NCI-H226 (cell line): ENCODE measurements at places on chromosomes 2 and 18.

- DNase-seq, result no peak
These were observed 286.5 kb downstream of the CPS1 start for GRCh38 chr2:210842896-210843295.

DNA sequence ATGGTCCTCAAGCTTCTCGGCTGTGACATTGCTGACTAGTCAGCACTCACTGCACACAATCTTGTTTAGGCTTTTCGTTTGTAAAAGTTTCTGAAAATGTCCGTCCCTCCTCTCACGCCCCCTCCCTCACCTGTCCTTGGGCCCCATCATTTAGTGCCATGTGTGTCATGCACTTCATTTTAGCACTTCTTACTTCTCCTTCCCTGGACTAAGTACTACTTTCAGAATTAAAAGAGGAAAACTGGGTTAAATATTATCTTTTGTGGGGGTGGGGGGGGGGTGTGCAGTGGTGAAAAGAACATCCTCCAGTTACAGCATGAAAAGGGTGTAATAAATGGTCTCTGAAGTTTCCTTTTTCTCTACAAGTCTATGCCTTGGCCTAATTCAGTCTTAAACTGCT is 182.0 kb upstream of the SP5 start:
- DNase-seq, result no peak

DNA sequence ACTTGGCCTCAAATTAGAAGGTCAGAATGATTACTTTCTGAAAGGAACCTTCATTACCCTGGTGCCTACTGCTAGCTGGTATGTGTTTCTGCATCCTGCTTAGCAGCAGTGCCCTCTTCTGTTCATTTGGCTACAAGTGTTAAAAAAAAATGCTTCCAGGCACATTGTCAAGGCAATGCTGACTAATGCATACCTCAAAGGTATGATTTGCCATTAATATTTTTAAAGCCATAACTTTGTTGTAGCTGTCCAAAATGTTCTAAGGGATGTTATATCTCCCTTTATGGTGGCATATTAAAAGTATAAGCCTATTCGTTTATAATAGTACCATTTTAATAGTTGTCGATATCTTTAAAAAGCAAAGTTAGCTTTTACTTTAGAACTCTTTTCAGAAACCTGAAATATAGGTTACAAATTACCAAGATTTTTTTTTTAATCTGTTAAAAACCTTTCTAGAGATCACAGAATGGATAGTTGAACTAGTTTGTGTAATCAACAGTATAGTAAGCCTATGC is 52.0 kb upstream of the FAM171B start:
- peak; percentile 64 for DNase-seq

- peak; percentile 74 for DNase-seq
These were observed 536.9 kb downstream of the TMX3 start for GRCh38 chr18:68177807-68178702.

DNA sequence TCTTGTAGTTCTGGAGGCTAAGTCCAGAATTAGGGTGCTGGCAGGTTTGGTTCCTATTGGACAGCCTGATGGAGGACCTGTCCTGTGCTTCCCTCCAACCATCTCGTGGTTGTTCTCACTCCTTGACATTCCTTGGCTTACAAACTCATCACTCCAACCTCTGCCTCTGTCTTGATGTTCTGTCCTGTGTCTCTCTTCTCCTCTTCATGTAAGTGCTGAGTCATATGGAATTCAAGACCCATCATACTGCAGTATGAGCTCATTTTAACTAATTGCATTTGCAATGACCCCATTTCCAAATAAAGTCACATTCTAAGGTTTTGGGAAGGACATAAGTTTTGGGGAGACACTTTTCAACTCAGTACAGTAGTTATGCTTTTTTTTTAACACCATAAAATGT is 374.7 kb downstream of the TRIB2 start:
- no peak for DNase-seq

GRCh38 chr2:142946941-142947340 is 69.5 kb downstream of the KYNU start:
- DNase-seq, result no peak

DNA sequence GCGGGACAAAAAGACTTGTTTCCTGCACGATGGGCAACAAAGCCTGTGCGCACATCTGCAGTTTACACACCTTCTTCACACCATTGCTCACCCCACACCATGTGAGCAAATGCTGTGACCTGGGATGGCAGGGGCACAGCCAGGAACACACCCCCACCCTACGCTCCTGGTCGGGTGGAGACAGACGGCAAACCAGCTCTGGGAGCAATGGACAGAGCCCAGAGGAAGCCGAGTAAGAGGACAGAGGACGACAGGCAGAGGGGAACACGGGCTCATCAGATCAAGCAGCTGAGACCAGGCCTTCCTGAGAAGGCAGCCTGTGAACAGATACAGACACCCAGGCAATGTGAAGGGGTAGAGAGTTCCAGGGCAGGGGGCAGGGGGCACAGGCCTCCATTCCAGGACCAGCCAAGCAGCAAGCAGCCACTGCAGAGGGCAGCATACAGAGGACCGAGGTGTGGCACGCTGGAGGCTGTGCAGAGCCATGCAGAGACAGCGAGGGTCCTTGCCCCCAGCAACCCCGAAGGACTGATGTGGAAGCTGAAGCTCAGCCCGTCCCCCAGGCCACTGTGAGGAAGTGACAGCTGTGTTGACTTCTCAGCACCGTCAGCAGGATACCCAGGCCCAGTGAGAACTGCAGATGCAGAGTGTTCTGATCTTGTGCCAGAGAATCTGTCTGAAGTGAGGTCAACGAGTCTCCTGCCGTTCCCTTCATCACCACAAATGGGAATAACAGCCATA is 46.2 kb downstream of the PARD6G start:
- DNase-seq, result no peak

GRCh38 chr2:106109675-106110424 is 84.3 kb downstream of the UXS1 start:
- DNase-seq, result no peak

DNA sequence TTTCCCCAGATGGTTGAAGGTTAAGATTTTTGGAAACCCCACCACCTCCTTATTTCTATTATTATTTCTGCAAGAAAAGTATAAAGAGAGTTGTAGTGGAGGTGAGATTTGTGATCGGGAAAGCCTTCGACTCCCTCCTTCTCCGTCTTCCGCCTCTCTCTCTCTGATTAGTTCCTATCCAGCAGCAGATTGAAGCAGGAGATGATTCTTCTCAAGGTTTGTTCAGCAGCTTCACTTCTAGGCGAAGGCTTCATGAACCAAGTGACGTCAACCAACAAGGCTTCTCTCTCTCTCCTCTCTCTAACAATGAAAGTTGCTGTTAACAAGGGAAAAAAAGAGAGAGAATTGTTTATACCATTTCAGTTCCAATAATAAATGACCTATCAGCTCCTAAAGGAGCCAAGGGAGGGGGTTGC is at the start of gene BAZ2B:
BAZ2B (minus strand) TSS at position 263 of the 416 bp plus-strand sequence. CDS start 137,829 bp downstream, outside the sequence.
- DNase-seq, result peak; percentile 59

DNA sequence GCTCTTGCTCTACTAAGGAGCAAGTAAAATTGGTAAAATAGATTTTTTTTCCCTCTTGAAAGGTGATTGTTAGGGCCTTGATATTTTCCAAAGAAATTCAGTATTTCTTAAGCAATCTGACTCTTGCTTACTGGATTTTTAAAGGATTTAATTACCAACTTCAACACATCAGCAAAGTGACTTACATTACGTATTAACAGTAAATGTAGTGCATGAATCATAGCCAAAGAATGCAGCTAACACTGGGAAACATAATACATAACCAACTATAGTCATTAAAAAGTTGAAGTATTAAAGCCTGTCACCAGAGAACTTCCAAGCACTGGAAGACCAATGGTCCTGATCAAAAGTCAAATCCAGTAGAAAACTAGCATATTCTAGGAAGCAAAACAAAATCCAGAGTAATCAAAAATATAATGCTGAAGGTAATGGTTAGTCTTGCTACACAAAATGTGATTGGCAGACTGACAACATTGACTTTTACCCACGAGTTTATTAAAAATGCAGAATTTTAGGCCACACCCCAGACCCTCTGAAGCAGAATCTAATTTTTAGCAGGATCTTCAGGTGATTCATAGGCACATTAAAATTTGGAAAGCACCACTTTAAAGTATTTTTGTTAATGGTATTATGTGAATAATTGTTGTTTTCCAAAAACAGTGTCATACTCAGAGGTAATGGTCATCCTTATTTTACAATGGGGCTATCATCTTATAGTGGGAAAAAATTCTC is 31.8 kb upstream of the CAVIN2 start:
- peak; percentile 57 for DNase-seq

DNA sequence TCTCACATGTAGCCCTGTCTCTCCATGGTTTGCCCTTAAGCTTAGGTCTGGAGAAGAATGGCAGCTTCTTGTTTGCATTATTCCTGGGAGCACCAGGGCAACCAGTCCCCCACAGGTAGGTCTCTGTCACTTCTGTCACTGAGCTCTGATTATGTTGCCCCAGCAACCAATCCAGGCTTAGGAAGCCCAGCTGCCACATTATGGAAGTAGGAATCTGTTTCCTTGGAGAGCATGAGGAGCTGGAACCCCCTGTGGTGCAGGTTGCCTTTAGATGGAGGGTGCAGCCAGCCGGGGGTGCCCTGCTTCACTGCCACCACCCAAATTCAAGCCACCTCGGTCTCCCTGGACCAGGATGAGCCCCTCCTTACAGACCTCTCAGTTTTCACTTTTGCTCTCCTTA is 4.8 kb downstream of the RESP18 start:
- DNase-seq, result no peak

- DNase-seq, result peak; percentile 65
These were observed 15.9 kb downstream of the GTF3C3 start for GRCh38 chr2:196783431-196784094.

- DNase-seq, result no peak
These were observed 772.2 kb downstream of the SUCLG1 start for GRCh38 chr2:83686863-83687262.

DNA sequence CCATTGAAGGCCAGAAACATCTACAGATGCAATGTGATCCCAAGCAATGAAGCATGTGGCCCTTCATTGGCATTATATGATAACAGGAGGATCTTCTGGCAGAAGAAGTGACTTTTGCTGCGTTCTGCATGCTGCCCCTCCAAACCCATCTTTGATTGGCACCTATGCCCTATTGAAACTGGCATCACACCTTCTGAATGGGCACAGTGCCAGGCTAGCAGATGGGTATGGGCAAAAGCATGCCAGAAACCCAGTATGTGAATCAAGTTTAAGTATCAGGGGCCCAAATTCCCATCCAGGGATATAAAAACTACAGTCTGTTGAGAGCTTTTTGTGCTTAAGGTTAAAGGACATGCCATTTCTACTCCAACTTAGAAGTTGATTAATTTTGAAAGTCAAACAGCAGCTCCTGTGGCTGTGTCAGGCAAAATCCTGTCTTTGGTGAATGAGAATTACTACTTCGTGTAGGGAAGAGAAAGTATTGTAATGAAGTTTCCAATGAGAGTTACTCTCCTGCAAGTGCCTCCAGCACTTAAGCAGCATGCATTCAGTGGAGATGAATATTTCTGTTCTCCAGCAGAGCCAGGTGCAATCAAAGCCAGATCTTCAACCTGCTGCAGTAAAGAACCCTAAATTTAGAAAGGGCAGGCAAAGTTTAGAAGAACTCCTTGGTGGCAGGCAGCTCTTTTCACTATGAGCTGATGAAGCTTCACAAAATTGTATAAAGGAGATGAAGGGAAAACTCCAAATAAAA is 8.6 kb downstream of the VRK2 start:
- DNase-seq, result no peak

- peak; percentile 82 for DNase-seq
These were observed 391.5 kb upstream of the VWC2L start for GRCh38 chr2:214019229-214019972.

GRCh38 chr2:171160956-171161740 is 455 bp upstream of the TLK1 start:
- DNase-seq, result peak; percentile 69

DNA sequence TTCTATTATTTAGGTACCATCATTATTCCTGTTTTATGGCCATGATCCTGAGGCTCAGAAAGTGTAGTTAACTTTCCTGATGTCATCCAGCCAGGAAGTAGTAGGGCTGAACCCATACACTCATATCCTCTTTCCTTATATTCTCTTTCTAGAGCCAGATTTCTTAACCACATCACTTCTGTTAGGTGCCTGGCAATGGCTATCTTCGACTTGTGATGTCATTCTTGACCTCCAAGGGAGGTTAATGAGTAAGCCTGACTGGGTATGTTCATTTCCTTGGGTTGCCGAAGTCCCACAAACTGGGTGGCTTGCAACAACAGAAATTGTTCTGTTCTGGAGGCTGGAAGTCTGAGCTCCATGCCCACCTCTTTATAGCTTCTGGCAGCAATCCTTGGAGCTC is 43.4 kb downstream of the ITGB6 start:
- peak; percentile 96 for DNase-seq

DNA sequence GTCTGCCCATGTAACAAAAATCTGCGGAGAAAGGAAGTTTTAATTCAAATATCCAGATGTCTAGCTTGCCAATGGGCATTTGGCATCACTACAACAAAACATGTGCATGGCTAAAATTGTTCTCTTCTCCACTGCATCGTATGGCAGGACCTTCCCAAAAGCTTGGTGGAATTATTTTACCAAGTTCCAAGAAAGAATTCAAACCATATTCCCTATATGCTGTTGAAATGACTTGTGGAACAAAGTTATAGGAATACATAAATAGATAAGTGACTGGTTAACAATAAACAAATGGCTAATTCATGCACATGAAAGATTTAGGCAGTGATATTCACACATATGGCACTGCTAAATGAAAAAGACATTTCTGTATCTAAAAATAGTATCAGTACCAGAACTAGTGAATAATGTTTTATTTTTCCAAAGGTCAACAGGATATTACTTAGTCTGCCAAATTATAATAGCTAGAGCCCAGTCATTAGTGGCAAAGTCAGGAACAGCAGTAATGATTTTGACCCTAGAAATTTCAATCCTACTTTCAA is 425.4 kb upstream of the VRK2 start:
- no peak for DNase-seq

GRCh38 chr2:20444993-20445910 is 1.6 kb upstream of the RHOB start:
- no peak for DNase-seq

DNA sequence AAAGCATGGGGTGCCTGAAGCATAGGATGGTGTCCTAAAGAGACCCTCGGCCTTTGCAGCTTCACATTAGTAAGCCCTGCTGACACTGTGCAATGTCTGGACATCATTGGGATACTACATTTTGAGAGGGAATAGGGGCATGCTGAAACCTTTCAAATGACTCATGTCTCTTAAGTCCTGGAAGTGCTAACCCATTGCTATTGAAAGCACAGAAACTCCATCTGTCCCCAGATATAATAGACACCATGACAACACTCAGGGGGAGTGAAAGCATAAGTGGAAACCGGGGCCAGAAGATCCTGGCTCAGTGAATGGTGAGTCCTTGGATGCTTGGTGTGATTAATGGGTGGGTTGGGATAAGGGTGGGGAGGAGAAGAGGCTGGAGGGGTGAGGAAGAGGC is 595.5 kb upstream of the ID2 start:
- no peak for DNase-seq
